Kidney (tissue), 22 donors: ENCODE measurements at places on chromosomes 1 and 21.
A peak's percentile ranks its signal among the peaks of the same experiment; 100 is the strongest.

GRCh38 chr1:45259053-45259452, 52.6 kb upstream of the ZSWIM5 start:
- no peak for DNase-seq

DNA sequence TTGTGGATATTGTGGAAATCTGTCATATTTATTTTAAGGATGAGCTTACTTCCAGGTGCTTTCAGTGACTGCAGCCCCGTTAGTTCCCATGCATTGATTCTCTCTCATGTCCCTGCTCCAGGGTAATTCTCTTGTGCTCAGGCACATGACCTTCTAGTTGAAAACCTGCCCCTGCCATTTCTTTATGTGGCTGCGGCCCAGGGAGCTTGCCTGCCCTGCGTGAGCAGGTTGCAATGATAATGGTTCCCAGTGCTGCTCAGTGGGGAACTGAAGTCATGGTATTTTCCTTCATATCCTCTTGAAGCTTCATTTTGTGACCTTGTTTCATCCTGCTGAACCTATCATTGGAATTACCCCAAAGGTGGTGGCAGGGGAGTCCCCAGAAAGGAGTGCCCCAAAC, 229.8 kb downstream of the DISC1 start:
- no peak for DNase-seq

GRCh38 chr1:51421964-51422363, 91.6 kb upstream of the TTC39A start:
- no peak for DNase-seq

- DNase-seq, result no peak
Observed at GRCh38 chr1:40860706-40861223, 1.4 kb downstream of the CITED4 start.

GRCh38 chr1:89810302-89810701, 10.5 kb upstream of the LRRC8D start:
- DNase-seq, result no peak

GRCh38 chr1:3627515-3628253, 2.9 kb downstream of the TPRG1L start:
- no peak for DNase-seq

DNA sequence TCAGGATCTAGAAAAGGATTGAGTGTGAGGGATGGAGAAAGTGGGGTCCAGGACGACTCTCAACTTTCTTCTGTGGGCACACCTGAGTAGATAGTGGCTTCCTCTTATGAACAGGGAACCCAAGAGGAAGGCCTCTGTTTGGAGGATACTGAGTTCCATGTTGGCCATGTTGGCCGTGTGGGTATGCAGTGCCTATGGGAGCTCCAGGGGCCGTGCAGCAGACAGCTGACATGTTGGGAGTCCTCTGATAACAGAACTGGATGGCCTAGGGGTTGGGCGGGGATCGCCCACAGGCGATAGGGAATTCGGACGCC, 43.0 kb downstream of the TMEM53 start:
- no peak for DNase-seq

GRCh38 chr1:31441073-31441472, 28.1 kb downstream of the SERINC2 start:
- DNase-seq, result no peak

DNA sequence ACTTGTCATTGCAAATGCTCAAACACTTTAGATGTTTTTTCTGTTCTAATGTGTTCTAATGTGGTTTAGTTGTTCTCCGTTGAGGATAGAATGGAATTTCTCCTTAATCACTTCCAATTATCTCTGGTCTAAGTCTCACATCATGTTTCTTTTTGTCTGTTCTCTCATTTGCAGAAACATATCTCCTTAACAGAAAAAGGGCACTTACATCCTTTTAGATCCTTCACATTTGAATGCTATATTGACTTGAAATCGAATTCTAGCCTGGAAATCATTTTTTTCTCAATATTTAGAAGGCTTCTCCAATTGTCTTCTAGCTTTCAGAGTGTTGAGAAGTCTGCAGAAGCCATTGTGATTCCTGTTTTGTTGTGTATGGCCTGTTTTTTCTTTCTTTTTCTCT, 7.3 kb upstream of the SAMSN1 start:
- no peak for DNase-seq

DNA sequence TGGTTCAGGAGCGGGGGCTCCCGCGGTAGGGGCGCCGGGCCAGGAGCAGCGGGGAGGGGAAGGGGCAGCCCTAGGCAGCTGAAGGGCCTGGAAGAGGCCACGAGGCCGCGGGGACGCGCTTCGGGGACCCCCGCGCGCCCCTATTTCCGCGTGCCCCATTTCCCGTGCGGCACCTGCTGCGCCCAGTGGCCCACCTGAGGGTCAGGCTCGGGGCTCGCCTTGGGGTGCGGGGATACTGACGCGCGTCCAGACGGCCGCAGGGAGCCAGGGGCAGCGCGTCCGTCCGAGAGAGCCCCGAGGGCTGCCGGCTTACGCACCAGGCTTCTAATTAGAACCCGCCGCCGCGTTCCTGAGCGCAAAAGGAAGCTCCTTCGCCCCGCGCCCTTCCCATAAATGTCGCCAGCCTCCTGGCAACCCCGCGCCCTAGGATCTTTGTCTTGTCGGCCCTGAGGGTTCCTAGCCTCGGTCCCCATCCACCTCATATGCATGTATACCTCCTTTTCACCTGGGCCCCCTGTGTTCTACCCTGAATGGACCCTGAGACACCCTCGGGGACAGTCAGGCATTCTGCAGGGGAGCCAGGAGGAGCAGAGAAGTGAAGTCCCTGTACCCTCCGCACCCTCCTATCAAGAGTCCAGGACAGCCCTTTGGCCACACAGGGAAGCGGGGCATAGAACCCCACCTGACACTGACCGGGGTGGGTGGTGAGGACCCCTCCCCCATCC, 1.8 kb downstream of the WNT3A start:
- peak; percentile 10 for DNase-seq

GRCh38 chr1:185500001-185500626, 183.1 kb upstream of the IVNS1ABP start:
- DNase-seq, result no peak

DNA sequence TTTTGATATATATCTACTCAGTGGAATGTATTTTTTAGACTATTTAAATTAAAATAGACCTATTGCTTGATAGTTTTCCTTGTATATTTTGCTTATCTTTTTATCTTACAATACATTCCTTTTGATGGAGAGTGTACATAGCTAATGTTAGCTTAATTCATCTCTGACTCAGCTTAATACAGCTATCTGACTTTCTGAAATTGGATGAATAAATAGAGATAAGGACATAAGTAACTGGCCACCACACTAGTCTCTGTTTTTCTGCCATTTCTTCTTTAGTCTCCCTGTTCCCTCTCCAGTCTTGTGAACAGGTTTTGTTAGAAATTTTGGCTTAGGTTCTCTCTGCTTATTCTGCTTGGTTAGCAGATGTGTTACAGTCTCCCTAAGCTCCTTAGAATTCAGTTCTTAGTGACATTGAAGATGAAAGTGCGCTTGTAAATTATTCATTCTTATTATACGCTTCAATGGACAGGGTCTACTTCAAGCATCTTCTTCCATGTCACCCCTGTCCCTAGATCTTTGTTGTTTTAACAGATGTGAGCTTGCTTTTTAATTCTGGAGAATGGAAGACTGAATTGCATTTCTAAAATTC, 59.6 kb downstream of the XPR1 start:
- DNase-seq, result peak; percentile 4

- no peak for DNase-seq
Observed at GRCh38 chr1:80542231-80542630, 1258.5 kb upstream of the ADGRL2 start.

- DNase-seq, result no peak
Observed at GRCh38 chr1:42956739-42957138, 1.9 kb downstream of the SLC2A1 start.

DNA sequence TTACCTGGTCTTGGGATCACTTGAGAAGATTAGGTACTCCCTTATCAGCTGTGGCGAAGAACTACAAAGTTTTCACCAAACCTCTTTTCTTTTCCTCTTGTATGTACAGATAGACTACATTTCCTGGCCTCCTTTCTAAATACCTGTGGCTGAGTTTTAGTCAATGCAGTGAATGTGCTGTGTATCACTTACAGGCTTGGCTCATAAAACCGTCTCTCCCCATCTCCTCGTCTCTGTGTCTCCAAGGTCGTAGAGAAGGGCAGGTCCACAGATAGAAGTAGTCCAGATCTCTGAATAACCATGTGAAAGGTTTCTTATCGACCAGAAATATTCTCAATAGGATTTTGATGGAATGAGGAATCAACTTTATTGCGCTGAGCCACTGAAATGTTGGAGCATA, 9.0 kb upstream of the JUN start:
- no peak for DNase-seq

DNA sequence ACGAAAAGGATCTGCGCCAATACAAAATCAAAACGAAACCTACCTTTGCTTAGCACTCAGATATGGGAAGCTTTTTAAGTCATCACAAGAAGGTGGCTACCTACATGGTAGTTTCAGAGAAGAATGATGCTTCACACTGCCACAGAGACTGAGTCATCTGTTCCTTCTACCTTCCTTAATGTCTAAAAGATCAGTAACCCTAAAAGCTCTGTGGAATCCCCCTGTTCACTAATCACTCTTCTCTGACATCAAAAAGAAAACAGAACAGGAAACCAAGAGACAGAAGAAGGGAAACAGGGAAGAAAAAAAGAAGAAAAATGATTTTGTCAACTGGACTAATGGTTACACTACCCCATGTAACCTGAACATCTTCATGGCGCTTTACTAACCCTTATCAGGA, 177.2 kb downstream of the SMYD3 start:
- DNase-seq, result no peak

DNA sequence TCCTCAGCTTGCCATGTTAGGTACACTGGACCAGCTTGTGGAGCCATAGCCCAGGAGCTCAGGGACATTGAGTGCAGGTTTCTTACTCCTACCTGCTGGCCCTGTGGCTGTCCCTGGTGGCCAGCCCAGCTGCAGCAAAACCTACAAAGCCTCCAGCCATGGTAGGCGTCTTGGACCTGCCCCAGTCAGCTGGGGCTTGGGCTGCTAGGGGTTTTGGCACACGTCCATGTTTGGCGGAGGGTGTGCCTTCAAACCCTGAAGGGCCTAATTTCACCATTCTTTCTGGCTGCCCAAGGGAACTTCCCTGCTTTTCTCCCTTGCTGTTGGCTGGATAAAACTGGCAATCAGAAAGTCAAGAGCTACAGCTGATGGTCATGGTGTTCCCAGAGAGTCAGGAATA, 25.4 kb downstream of the HMGCS2 start:
- DNase-seq, result no peak

DNA sequence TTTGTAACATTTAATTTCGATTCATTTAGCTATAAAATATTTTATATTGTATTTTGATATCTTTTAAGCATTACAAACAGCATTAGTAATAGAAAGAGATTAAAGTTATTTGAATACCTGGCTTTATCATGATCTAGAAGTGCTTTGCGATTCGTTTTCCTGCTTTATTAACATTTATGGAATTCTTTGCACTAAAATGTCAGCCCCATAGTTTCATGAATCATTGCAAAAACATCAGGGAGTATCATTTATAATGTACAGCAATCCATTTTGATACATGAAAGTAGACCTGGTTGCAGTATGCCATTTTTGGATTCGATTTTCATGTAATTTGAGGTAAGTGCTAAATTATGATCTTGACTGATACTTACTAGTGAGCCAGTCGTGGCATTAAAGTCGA, 108.0 kb upstream of the DPYD start:
- DNase-seq, result no peak

DNA sequence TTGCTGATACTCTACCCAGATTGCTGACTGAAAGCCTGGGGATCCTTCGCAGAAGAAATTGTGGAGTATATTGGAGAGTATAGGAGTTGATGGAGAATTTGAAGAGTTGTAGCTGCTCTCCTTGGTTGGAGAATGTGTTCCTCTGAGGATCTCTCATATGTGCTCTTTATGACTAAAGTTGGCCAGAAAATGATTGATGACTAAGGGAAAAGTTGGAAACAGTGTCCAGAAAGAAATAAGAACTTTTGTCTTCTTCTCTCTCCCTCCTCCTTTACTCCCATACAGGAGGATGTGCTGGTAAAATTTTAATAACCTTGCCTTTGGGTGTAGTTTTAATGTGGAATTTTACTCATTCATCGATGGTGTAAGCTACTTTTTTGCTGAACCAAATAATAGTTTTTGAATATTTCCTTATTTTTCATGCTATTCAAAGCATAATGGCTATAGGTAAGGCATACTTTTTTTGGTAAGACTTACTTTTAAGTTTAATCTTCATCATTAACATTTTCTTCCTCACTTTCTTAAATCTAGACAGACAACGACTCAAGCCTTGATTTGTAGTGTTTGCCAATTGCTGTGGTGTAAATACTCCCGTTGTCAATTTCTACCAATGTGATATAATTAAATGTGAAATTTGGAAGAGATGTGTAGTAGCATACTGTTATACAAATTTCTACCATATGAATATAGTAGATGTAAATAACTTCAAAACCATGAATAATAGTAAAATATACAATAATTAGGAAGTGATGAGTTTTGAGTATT, 13.7 kb downstream of the C1orf141 start:
- DNase-seq, result no peak

GRCh38 chr1:62529227-62529626, 68.1 kb upstream of the ANGPTL3 start:
- DNase-seq, result no peak
